ENCODE measurements at places on chromosomes 5 and 9.

DNA sequence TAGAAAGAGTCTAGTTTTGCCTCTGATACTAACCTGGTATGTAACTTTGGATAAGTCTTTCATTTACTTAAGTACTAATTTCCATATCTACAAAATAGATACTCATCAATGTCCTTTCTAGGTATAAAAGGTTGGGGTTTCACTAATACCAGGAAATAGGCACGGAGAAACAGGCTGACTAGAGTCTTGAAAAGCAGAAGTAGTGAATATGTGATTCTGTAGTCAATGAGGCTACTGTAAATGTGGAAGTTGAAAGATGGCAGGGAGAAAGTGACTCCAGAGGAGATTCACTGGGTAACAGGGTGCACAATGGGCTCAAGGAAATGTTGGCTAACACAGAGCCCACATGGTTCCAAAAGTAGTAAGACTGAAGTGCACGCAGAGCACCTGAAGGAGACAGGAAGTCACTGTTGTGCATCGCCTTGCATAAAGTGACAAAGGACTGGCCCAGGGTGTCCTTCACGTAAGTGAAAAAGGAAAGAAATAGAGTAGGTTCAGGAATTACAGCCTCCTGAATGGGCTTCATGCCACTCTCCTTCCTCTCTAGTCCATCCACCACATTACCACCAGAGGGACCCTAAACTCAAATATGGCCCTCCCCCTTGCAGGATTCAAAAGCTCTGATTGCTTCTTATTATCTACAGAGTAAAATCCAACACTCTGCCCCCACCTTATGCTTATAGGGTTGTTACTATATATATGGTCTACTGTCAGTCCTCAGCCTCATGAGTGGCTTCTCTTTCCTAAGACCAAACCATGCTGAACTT, 288.0 kb upstream of the SMARCA2 start:
- no peak for DNase-seq

- DNase-seq: no peak
Measured at GRCh38 chr5:154571325-154572035, 93.5 kb upstream of the HAND1 start.

GRCh38 chr5:178416206-178416882, 173.8 kb downstream of the COL23A1 start:
- DNase-seq: no peak

GRCh38 chr5:150613991-150614660, 26.3 kb upstream of the SYNPO start:
- DNase-seq: no peak

GRCh38 chr9:86184138-86184524, 75.3 kb downstream of the C9orf153 start:
- DNase-seq: no peak

Measured in hematopoietic multipotent progenitor cell treated with erythropoietin and hydrocortisone succinate and interleukin-3 and kit ligand, for 17 days (in vitro differentiated cells).